H9 (cell line): ENCODE measurements at places on chromosomes 3 and 15.

- no peak for DNase-seq
Measured at GRCh38 chr15:70902107-70902506, 9.5 kb downstream of the LRRC49 start.

DNA sequence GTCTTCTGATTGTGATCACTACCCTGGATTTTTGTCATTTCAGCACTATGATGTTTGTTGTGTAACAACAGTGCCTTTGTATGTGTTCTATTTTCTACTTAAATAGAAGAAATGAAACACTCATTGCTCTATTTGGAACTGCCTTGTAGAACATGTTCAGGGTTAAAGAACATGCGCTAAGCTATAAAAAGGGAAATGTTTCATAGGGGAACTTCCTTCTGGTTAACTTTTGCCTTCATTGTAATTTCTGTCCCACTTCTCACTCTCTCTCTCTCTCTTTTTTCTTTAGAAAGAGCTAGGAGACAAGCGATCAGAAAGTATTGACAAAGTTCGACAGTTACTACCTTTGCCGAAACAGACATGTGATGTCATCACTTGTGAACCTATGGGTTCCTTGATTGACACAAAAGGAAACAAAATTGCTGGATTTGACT, at the start of gene P2RY12:
P2RY12 (minus strand) TSS at position 13 of the 434 bp plus-strand sequence. CDS start 45,908 bp downstream, outside the sequence.
- no peak for DNase-seq

DNA sequence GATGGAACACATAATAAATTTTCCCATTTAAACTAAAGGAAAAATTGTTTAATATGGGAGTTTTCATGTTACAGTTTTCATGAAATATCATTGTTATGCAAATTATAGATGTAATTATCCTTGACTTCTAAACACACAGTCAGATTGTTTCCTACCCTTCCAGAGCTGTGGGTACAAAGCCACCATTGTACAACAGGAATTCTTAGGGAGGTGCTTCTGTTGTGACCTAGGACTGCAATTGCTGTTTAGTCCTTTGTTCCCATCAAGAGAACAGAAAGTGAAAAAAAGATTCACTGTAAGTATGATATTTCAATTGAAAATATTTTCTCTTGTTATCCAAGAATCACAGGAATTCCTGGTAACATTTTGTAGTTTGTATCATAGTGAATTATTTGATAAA, 455.3 kb upstream of the NAALADL2 start:
- no peak for DNase-seq

DNA sequence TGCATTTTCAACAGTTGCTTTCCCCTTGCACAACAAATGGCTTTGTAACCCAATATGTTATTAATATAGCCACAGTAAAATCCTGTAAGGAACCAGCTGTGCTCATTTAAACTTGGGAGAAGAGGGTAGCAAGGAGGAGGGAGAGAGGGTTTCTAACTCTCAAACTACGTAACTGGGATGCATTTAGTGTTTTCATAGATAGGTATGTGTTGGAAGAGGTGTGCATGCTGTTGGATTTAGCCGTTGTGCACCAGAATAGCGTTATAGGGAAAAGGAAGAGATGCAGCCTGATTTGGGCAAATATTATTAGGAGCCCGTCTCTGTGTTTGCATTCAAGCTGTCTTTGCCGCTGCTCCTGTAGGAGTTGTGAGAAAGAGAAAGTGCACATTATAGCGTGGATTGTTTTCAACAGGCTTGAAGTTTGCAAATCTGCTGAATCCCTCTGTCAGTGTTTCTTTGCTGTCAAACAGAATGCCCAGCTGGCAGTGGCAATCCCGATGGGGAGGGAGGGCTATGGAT, 39.4 kb downstream of the ARPP21 start:
- DNase-seq = no peak

- peak; percentile 80 for DNase-seq
Measured at GRCh38 chr3:112734736-112735350, 93.9 kb upstream of the CCDC80 start.

DNA sequence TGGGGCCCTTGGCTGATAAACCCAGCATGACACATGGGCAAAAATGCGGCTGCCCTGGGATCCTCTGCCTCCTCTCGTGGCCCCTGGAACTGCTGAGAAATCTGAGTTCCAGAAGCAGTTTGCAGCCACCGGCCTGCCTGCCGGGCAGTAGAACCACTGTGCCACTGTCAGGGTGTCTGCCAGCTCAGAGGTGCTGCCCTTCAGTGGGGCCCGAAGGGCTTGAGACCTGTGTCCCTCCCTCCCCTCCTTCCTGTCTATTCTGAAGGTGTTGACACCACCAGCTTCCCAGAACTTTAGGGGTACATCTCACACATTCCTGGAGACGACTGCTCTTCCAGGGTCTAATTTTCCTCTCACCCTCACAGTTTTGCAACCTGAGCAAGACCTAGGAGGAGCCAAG, 88.2 kb upstream of the POMGNT2 start:
- no peak for DNase-seq

- no peak for DNase-seq
Measured at GRCh38 chr3:121545049-121545573, 677 bp downstream of the POLQ start.

DNA sequence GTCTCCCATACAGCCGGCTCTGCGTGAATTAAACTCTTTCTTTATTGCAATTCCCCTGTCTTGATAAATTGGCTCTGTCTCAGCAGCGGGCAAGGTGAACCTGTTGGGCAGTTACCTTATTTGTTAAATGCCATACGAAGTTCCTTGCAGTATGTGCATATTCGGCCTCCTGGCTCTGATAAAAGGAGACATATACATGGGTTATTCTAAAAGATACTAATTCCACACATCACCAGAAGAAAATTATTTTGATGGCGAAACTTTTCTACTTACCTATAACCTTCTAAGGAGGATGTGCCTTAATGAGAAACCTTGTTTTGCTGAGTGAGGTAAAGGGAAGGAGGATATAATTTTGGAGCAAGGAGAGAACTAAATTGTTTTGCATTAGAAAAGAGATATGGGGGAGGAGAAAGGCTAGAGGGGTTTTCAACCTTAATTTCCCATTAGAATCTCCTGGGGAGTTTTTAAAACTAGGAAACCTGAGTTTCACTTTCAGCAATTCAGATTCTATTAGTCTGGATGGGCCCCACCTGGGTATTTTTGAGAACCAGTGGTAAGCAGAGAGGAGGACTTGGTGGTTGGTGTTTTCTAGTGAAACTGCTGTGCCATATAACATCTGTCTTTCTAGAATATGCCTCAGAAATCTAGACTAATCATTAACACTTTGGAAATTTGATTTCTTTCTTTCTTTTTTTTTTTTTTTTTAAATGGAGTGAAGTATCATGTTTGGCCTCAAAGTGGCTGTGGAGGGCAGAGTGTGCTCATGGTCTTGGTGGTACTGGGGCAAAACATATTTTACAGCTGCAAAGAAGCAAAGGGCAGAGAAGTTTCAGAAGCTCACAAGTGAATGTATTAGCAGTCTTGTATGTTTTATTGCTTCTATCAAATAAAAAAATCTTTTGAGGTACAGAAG, 23.0 kb downstream of the NANOGP8 start:
- DNase-seq = no peak

GRCh38 chr3:137382005-137382594, 382.0 kb upstream of the SOX14 start:
- no peak for DNase-seq

GRCh38 chr3:15666277-15666676, 64.7 kb downstream of the BTD start:
- no peak for DNase-seq

DNA sequence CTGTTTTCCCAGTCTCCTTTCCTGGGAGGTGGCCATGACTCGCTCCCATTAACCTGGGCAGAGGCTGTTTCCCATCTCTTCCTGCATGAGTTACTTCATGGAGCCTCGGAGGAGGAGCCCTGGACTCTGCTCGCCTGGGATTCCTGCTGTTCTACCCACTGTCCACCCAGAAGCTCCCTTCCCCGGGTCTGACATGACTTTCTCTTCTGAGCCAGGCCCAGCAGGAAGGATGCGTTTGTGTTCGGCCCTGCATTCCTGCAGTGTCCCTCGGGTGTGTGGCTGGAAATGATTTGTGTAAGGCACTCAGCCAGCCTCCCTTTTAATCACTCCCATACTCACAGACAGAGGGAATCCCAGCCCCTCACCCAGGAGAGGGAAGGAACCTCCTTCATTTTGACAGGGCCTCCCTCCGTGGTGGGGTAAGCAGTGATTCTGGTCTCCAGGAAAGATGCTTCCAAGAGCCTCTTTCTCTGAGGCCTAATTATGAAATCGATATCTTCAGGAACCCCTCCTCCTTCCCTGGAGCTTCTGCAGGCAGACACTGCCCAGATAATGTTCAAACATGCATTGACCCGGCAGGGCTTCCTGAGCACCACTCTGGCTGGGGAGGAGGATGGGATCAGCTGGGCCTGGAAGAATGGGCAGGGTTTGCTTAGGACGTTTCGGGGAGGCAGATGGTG, 41.6 kb upstream of the DLG1 start:
- DNase-seq = no peak
